Activated CD8-positive, alpha-beta memory T cell treated with anti-CD3 and anti-CD28 coated beads for 4 hours (primary cell): ENCODE measurements at places on chromosomes 7 and 10.

GRCh38 chr7:139991911-139992310 lies 70.8 kb downstream of the PARP12 start:
- DNase-seq: no peak

- DNase-seq: peak; percentile 63
Observed at GRCh38 chr10:133335246-133336117, 1.2 kb downstream of the CALY start.

DNA sequence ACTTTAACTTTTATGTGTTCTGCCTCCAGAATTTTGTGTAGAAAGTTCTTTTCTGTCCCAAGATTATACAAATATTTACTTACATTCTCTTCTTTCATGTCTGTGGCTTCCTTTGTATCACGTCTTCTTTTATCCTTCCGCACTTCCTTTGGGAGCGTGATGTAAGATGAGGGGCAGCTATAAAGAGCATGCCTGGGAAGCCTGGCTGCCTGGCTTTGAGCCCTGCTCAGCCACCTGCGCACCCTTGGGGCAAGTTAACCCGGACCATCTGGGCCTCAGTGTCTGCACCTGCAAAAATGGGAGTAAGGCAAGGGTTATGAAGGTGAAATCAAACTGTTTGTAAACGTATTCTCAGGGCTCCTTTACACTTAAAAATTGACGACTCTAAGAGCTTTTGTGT lies 25.2 kb downstream of the PALD1 start:
- DNase-seq: no peak

GRCh38 chr7:8168336-8168735 lies 93.6 kb downstream of the ICA1 start:
- no peak for DNase-seq

GRCh38 chr7:151665368-151665767 lies 145.7 kb upstream of the RHEB start:
- DNase-seq: no peak
